Choroid plexus epithelial cell (primary cell): ENCODE measurements at places on chromosomes 2 and 18.

DNA sequence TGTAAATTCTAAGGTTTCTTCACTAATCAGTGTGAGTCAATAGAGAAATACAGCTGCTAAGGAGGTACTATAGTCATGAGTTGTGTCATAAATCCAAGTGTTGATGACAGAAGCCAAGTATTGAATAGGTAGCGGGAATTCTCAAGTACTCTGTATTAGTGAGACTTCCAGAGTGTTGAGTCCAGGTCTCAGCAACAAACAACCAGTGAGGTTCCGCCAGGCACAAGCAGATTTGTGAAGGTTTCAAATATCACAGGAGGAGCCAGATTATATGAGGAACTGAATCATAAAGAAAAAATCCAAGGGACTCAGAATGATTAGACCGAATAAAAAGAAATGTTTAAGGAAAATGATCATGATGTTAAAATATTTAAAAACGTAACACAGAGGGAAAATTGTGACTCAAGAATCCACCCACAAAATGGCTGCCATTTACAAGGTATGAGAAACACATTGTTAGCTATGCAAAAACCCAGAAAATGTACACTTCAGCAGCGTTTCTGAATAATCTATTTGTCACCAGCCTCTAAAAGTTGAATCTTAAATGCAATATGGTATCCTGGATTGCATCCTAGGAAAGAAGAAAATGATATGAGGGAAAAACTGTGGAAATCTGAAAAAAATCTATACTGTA lies 27.3 kb upstream of the EVA1A start:
- DNase-seq, result peak; percentile 69

GRCh38 chr2:108267101-108267500 lies 21.6 kb upstream of the SULT1C2 start:
- peak; percentile 85 for DNase-seq

GRCh38 chr2:1772471-1773267 lies 28.4 kb upstream of the PXDN start:
- DNase-seq, result no peak

GRCh38 chr2:237558961-237559641 lies 7.3 kb upstream of the PRLH start:
- peak; percentile 64 for DNase-seq

DNA sequence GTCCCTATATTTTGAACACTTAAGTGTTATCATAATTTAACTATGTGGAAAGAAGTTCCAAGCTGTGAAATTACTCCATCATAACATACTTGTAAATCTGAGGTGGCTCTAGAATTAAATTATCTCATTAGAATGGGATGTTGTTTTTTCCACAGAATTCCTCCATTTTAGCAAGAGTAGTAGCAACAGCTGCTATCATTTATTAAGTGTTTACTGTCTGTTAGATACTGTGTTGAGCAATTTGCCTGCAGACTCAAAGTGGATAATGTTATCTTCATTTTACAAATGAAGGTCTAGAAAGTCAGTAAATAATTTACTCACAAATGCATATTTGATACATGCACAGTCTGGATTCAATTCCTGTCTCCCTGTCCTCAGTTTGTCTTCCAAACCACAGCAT lies 504.8 kb upstream of the NRP2 start:
- no peak for DNase-seq

DNA sequence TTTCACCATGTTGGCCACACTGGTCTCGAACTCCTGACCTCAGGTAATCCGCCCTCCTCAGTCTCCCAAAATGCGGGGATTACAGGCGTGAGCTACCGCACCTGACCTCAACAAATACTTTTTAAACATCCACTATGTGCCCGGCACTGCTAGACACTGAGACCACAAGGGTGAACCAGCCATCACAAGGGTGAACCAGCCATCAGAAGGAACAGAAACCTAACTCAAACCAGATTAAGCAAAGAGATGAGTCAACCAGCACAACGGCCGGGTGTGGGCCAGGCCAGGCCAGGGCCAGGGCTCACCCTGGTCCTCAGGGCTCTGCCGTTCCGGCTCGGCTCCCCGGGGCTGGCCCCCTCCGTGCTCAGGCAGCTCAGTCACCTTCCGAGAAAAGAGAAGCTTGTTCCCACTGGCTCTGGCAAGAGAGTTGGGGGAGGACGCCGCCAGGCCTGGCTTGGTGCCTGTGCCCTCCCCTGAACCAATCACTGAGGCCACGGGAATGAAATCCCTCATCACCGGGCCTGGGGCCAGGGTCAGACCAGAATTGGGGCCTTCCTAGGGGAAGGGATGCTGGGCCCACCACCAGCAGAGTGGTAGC lies 4.4 kb downstream of the TEX44 start:
- DNase-seq, result peak; percentile 20

DNA sequence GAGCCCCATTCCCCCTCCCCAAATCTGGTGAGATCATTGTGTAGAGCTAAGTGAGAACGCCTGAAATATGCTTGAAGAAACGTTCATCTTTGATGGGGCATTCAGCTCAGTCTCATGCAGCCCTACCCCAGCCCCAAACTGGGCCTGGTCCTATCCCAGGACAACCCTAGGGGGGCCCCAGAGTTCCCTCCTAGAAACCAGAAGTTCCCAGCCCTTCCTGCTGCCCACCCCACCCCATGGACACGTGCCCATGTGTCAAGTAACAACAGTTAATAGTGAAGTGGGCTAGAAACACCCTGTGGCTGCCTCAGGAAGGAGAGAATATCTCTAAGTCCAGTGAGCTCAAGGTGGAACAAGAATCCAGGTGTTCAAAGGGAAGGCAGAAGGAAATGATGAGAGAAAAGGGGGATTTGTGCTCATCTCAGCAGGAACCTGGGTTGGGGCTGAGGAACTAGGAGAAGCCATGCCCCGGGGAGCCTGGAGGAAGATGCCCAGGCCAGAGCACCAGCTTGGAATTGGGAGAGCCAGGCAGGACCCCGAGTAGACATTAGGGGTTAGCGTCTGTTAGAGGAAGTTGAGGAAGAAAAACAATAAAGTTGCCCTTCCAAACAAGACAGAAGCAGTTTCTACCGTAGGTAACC lies 20.1 kb upstream of the SLC20A1 start:
- no peak for DNase-seq

DNA sequence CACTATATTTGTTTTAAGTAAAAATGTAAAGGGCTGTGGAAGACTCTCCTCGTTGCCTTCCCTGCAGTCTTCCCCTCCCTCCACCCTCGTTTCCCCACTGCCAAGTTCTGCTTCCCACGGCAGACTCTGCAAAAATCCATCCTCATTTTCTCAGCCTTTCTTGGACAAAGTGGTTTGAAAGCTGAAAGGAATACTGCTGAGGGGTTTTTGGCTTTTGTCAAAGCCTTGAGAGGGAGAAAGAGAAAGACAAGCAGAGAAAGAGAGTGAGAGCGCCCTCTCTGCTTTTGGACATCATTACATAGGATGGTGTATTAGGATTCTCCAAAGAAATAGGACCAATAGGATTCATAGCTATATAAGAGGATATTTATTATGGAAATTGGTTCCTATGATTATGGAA lies 455.9 kb upstream of the SOX11 start:
- no peak for DNase-seq

DNA sequence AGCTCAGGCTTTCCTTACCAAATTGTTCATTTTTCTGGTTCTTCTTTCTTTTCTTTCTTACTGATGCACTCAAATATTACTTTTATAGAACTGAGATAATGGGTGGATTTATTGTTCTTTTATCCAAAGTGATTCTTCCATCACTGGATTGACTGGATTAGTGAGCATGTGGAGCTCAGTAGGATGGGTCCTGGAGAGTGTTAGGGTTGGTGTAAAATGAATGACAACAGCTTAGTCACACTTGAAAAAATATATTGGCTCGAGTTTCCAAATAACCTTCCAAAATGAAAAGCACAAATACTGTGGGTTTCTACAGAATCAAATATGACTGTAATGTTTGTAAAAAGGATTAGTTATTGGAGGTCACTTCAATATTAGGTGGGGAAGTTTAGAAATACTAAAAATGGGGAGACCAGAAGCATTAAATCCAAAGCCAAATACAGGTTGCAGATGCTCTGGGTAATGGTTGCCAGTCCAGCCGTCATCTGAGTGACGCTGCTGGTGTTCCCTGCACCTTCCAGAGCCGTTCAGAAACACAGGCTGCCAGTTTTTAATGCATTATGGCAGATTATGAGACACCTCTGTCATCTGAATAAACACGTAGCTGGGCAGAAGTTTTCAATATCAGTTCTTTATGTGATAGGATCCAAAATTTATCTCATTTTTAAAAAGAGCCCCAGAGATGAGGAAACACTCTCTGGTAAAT lies 294.8 kb upstream of the NRP2 start:
- no peak for DNase-seq

DNA sequence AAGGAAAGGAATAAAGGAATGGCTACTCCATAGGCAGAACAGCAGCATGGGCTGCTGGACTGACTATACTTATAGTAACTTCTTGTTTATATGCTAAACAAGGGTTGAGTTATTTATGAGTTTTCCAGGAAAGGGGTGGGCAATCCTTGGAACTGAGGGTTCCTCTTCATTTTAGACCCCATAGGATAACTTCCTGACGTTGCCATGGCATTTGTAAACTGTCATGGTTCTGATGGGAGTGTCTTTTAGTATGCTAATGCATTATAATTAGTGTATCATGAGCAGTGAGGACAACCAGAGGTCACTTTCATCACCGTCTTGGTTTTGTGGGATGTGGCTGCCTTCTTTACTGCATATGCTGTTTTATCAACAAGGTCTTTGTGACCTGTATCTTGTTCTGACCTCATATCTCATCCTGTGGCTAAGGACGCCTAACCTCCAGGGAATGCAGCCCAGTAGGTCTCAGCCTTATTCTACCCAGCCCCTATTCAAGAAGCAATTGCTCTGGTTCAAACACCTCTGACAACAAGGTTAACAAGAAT lies 98.6 kb upstream of the CABLES1 start:
- DNase-seq, result no peak

- DNase-seq, result peak; percentile 94
Observed at GRCh38 chr2:100757621-100758394, 62.1 kb upstream of the NPAS2 start.

- no peak for DNase-seq
Observed at GRCh38 chr18:78807668-78808067, 171.9 kb upstream of the SALL3 start.

DNA sequence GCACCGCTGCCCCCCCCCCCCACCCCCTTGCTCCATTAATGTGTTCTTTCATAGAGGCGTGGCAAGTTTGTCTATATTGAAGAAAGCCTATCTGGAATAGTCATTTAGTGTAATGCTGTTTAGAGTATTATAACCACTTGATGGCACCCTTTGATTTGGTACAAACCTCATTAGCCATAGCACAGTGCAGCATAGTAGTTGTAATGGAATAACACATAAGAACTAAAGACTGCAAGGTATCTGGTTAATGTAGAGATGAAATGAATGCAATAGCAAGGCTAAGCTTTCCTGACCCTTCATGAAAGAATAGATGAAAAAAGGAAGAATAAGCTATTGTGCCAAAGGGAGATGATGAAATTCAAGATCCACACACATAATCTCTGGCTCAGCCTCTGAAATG lies 81.9 kb downstream of the EHBP1 start:
- peak; percentile 77 for DNase-seq

- no peak for DNase-seq
Observed at GRCh38 chr18:65792456-65793074, 41.8 kb downstream of the CDH7 start.

DNA sequence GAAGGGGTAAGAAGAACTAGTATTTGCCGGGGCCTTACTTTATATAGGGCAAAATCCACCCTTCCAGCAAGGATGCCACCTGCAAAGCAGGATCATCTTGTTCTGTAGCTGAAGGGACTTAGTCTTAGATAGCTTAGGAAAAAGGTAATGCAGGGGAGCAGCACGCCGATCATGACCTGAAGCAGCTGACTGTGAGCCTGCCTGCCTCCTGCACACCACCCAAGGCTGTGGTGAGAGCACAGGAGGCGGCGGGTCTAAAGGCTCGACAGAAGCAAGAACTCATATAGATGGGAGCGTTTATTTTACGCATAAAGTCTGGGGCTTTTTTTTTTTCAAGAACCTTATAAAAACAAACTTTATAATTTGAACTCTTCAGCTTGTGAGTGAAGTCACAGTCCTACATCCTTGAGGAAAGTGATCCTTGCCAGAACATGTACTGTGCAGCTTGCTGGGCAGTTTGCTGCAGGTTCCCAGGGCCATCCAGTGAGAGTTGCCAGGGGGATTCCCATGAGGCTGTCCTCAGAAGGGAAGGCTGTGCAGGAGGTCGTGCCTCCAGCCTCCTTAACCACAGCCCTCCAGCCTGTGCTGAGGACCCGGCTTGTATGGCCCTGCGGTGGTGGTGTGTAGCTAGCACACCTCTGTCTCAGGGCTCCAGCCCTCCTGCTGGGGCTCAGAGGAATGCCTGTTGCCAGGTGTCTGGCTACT lies 92.1 kb downstream of the RNF144A start:
- peak; percentile 83 for DNase-seq

GRCh38 chr2:218168635-218169462 lies 2.1 kb upstream of the CXCR1 start:
- peak; percentile 52 for DNase-seq
